Myocyte (in vitro differentiated cells): ENCODE measurements at places on chromosomes 4 and X.

DNA sequence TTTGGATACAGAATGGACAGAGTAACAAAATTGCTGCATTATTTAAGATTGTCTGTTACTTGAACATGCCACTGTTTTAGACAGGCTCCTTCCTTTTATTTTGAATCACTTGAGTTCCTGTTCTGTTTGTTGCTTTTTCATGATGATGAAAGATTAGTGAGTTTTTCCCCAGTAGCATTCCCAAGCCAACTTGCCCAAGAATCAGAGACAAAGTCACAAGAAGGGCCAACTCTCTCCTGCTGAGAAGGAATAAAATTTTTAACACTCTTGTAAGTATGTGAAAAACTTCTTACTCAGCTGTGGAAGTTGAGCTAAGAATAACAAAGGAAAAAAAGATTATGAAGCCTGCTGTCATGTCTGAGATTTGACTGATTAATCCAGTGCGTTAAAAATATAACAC is 104.2 kb downstream of the KLHL8 start:
- no peak for DNase-seq

DNA sequence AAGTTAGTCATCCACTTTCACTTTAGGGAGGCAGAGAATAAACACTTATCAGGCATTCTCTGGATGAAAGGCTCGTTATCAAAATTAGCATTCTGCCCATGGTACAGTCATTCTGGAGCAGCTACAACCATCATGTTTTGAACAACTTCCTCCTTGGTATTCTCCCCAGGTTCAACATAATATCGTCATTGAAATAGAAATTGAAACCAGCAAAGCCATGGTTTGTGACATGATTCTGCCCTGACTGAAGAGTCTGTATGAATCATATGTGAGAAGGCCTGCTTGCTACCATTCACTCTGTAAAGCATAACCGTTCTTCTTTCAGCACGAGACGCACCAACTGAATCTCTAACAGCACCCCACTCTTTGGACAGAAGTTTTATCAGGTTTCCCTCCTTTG is 127.5 kb upstream of the RADX start:
- no peak for DNase-seq

- DNase-seq: no peak
Observed at GRCh38 chr4:186684889-186685309, 38.8 kb downstream of the FAT1 start.

DNA sequence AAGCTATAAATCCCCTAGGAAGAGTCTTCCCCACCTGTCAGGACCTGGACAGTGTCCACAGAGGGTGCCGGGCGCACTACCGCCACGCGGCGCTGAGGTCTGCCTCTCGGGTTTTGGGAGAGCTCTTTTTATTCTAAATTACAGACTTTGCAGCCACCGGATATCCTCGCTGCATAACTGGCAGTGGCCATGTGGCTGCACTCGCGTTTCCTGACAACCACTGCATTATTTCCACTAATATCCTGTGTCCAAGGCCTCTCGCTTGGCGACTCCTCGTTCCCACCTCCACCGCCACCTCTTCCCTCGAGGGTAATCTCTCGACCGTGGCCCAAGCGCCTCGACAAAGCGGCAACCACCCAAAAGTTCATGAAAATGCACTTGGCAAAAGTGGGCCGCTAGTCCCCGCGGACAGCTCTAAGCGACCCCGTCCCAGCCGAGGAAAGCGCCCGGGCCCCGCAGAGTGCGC is 512 bp upstream of the TMEM131L start:
- peak; percentile 63 for DNase-seq

- DNase-seq: no peak
Observed at GRCh38 chrX:69019073-69019890, 146.0 kb downstream of the PJA1 start.

GRCh38 chrX:70444946-70445656 is 466 bp downstream of the DLG3 start:
- DNase-seq: no peak

- peak; percentile 15 for DNase-seq
Observed at GRCh38 chrX:22325096-22325495, 52.4 kb downstream of the CBLL2 start.

GRCh38 chr4:84875636-84876371 is 90.7 kb downstream of the WDFY3 start:
- DNase-seq: no peak

GRCh38 chr4:54940996-54941865 is 184.2 kb downstream of the KDR start:
- DNase-seq: no peak

GRCh38 chr4:153209410-153209809 is 5.2 kb downstream of the TRIM2 start:
- no peak for DNase-seq

DNA sequence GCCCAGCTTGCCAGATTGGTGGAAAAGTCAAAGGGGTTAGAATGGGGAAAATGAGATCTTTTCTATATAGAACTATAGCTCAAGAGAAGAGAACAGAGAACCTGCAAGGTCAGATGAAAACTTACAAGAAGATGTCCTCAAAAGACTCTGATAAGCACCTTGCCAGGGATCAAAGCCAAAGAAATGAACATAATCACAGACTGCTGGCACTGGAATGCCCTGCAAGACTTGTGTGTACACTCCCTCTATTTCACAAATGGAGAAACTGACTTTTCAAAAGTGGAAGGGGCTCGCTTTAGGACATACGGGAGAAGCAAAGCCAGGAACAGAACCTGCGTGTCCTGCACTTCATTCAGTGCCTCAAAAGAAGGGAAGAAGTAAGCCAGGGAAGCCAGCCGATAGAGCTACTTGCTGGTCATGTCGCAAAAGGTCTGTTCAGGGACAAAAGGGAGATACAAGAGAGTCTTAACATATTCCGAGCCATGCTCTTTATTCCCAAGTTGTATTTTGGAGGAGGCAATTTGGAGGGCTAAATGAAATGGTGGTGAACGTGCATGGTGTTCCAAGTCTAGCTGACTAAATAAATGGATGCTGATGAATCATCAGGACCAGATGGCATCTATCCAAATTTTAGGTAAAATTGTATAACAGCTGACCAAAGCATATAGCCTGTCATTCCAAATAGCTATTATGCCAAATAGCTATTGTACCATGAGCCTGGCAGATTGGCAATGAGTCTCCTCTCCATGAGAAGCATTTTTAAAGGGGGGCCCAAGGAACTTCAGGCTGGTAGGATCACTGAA is 175.6 kb upstream of the GPC4 start:
- no peak for DNase-seq

DNA sequence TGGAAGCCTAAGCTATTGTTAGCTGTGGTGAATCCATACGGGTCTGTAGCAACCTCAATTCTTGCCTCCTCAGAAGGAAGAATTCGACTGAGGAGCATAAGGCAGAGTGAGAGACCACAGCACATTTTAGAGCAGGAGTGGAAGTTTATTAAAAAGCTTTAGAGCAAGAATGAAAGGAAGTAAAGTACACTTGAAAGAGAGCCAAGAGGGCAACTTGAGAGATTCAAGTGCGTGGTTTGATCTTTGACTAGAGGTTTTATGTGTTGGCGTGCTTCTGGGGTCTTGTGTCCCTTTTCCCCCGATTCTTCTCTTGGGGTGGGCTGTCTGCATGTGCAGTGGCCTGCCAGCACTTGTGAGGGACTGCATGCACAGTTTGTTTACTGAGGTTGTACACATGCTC is 880.6 kb upstream of the INTU start:
- DNase-seq: peak; percentile 34

GRCh38 chr4:157616741-157617472 is 396.4 kb downstream of the GRIA2 start:
- DNase-seq: no peak

GRCh38 chr4:30860978-30861377 is 140.8 kb downstream of the PCDH7 start:
- DNase-seq: no peak

DNA sequence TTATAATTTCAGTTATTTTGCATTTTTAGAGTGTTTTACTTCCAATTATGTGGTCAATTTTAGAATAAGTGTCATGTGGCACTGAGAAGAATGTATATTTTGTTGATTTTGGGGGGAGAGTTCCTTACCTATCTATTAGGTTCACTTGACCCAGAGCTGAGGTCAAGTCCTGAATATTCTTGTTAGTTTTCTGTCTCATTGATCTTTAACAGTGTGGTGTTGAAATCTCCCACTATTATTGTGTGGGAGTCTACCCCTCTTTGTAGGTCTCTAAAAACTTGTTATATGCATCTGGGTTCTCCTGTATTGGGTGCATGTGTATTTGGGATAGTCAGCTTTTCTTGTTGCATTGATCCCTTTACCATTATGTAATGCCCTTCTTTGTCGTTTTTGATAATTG is 127.0 kb upstream of the ZDHHC15 start:
- DNase-seq: no peak

GRCh38 chr4:139559089-139559479 is 3.1 kb upstream of the SETD7 start:
- DNase-seq: no peak

- DNase-seq: peak; percentile 58
Observed at GRCh38 chr4:81040012-81040659, 9.6 kb downstream of the BMP3 start.

DNA sequence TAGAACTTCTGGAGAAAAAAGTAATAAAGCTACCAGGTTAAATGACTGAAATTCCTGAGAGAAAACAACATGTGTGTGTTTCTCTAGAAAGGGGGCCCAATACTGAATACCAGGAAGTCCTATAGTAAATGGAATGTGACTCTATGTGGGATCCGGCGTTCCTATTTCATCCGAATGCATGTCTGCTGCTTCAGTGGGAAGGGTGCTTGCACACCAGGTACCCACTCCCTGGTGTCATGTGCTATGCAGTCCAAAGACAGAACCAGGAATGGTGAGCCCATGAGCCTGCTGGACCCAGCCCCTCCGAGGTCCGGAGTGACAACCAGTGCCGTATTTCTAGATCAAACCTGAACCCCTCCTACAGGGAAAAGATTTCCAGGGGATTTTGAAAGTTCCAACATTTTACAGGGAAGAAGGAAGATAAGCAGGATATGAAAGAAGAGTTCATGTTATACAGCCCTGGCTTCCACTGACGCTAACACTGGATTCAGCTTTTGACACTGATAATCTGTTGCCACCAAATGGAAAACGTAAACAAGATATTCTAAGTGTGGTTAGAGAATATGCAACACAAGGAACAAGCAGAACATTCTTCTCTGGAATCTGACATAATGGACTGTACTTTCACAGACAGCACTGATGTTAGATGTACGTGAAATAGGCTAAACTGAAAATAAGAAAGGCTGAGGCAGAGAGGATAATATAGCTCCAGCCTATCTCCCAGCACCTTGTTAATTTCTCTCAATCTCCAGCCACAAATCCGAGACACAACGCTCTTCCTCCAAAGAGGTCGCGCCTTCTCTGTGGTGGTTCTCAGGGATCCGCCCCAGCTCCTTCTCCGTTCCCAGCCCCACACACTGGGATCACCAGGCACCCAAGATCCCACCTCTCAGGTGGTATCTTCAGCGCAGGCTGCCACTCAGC is 725 bp upstream of the CXCL1 start:
- no peak for DNase-seq

GRCh38 chrX:19670854-19671620 is 155.7 kb upstream of the MAP3K15 start:
- DNase-seq: peak; percentile 32

DNA sequence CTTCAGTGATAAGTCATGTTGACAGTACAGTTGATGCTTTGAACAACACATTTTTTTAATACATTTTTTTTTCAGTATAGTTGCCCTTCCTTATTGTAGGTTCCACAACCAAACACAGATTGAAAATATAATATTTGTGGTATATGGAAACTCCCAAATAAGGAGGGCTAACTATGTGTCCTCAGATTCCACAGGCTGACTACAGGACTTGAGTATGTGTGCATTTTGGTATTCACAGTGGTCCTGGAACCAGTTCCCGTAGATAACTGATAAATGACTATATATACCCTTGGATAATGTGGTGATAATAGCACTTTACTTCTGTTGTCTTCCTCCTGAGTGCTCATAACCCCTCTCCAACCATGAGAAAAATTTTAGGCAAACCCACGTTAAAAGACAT is 111.6 kb upstream of the NUDT6 start:
- DNase-seq: no peak

GRCh38 chrX:95056901-95057300 is 1382.9 kb downstream of the FAM133A start:
- DNase-seq: peak; percentile 17
